ENCODE measurements at places on chromosomes 1 and 21.

DNA sequence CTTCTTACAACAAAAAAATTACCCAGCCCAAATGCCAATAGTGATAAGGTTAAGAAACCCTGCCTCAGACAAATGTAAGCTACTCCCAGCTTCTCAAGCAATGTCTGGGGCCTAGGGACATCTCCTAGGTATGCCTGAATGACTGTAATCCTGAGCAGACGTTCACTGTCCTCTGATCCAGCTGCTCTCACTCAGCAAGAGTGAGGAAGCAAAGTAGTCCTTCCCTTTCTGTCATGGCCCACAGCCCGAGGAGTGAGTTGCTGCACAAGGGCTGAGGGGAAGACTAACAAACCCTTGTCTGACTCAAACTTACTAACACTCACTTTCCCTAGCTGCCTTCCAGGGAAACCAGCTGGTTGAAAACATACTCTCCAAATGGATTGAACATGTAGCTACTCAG lies 124.9 kb upstream of the TNFSF4 start:
- no peak overlapping the region for H3K4me3 ChIP-seq
- H3K27ac ChIP-seq: no peak overlapping the region
- H3K36me3 ChIP-seq: no peaks in the 10 kb centered on the region

- H3K4me1 ChIP-seq: no peaks in the 10 kb centered on the region
- peaks cover 16% of the 10 kb centered on the region for H3K27me3 ChIP-seq
- H3K4me3 ChIP-seq: no peak overlapping the region
- H3K27ac ChIP-seq: no peak overlapping the region
- DNase-seq: no peak
- H3K36me3 ChIP-seq: no peaks in the 10 kb centered on the region
Measured at GRCh38 chr1:10671090-10671489, 125.4 kb downstream of the CASZ1 start.

- no peaks in the 10 kb centered on the region for H3K36me3 ChIP-seq
- no peak for DNase-seq
- no peak overlapping the region for H3K27ac ChIP-seq
- H3K4me3 ChIP-seq: no peak overlapping the region
- no peaks in the 10 kb centered on the region for H3K4me1 ChIP-seq
Measured at GRCh38 chr1:234670967-234671626, 61.1 kb upstream of the IRF2BP2 start.

DNA sequence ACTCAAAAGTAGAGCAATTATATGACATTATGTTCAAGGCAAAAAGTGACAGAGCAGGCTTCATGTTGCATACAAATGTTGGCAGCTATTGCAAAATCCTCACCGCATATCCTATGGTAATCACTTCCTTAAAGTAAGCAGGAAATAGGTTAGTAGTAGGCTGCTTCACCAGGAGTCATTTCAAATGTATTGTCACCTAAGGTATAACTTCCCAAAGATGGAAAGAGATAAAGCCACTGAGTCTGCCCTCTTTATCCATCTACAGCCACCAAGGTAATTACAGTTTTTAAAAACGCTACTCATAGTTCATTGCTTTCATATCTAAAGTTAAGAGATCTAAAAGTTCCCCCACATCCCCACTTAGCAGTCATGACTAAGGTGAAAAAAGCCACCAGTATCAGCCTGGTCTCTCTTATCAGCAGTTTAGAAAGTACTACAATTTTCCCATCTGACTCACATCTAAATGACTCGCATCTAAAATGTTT lies 31.6 kb upstream of the UBE2U start:
- DNase-seq: peak; percentile 85
- H3K27ac ChIP-seq: peak overlapping the region; percentile 83
- H3K4me3 ChIP-seq: no peak overlapping the region
- H3K36me3 ChIP-seq: peaks cover 2% of the 10 kb centered on the region
- H3K4me1 ChIP-seq: peaks cover 16% of the 10 kb centered on the region
- H3K27me3 ChIP-seq: no peaks in the 10 kb centered on the region

DNA sequence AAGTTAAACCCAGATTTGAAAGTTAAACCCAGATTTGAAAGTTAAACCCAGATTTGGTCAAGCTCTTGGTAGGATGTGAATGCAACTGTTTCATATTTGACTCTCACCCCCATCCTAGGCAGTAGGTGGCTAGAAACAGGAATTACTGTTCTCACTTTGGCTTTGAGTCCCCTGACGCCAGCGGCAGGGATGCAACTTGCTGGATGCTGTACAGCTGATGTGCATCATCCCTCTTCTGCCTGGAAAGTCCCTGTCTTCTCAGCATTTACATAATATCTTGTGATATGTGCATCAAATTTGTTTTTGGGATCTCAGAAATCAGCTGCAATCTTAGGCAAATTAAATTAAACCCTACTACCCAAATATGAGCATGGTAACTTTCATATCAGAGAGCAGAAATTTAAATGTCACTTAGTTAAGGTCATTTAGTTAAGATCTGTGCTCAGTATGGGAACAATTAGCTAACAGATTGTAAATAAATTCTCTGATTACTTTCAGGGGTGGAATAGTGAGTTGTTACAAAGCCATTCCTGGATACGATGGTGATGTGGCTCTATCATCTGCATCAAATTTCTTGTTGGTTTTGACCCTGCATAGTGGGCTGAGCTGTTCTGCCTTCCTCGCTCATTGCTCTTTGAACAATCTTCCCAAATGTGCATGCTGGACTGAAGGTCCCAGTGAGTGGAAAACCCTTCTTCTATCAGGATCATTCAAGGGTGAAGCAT lies 6.8 kb upstream of the HAO2 start:
- no peaks in the 10 kb centered on the region for H3K36me3 ChIP-seq
- H3K27ac ChIP-seq: no peak overlapping the region
- H3K27me3 ChIP-seq: peaks cover 5% of the 10 kb centered on the region
- H3K4me3 ChIP-seq: no peak overlapping the region
- DNase-seq: no peak
- no peaks in the 10 kb centered on the region for H3K4me1 ChIP-seq

- peaks cover 18% of the 10 kb centered on the region for H3K36me3 ChIP-seq
- no peak overlapping the region for H3K4me3 ChIP-seq
- no peaks in the 10 kb centered on the region for H3K27me3 ChIP-seq
- peak; percentile 23 for DNase-seq
Measured at GRCh38 chr1:232980355-232980978, 30.1 kb downstream of the NTPCR start.

DNA sequence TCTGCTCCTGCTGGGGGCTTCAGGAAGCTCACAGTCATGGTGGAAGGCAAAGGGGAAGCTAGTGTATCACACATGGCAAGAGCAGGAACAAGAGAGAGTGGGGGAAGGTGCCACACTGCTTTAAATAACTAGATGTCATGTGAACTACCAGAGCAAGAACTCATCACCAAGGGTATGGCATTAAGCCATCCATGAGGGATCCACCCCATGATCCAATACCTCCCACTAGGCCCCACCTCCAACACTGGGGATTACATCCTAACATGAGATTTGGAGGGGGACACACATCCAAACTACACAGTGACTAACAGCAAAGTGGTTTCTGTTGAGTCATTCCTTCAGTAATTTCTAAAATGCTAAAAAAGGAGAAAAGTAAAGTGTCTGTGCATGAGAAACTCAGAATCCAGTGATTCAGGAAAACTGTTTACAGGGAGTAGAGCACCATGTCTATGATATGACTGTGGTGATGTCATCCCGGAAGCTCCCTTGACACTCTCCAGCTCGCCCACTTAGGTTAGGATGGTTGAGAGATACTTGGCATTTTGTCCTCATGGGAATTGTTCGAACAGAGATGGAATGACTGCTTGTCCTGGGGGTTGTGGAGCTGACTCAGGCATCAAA lies 50.3 kb downstream of the CHD1L start:
- no peaks in the 10 kb centered on the region for H3K27me3 ChIP-seq
- peaks cover 8% of the 10 kb centered on the region for H3K4me1 ChIP-seq
- peaks cover 27% of the 10 kb centered on the region for H3K36me3 ChIP-seq
- peak overlapping the region; percentile 92 for H3K27ac ChIP-seq

GRCh38 chr1:212188599-212189351 lies 96.4 kb upstream of the PPP2R5A start:
- DNase-seq: no peak
- H3K27me3 ChIP-seq: no peaks in the 10 kb centered on the region
- H3K4me1 ChIP-seq: no peaks in the 10 kb centered on the region
- no peak overlapping the region for H3K4me3 ChIP-seq
- no peak overlapping the region for H3K27ac ChIP-seq

GRCh38 chr1:35980090-35980489 lies 49.2 kb downstream of the AGO3 start:
- H3K27ac ChIP-seq: no peak overlapping the region
- H3K27me3 ChIP-seq: no peaks in the 10 kb centered on the region
- DNase-seq: no peak
- no peaks in the 10 kb centered on the region for H3K4me1 ChIP-seq

GRCh38 chr1:187839873-187840272 lies 1011.1 kb downstream of the PLA2G4A start:
- H3K4me3 ChIP-seq: no peak overlapping the region
- H3K27ac ChIP-seq: no peak overlapping the region
- H3K36me3 ChIP-seq: no peaks in the 10 kb centered on the region
- H3K27me3 ChIP-seq: no peaks in the 10 kb centered on the region
- DNase-seq: no peak

DNA sequence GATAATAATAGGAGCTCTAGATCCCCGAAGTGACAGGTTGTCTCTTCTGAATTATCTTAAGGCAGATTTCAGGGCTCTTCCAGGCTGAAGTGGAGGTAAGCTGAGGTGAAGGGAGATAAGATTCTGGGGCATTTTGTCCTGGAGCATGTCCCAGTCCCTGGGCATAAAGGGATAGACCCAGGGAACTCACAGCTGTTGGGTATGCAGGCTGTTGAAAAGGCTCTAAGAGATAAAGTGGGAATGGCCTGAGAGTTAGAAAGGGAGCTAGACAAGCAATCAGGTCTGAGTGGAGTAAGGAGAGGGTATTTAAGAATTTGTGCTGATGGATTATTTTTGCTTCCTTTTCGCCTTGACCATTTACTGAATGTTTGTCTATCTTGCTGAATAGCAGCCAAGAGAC lies 123.7 kb downstream of the NOS1AP start:
- H3K27me3 ChIP-seq: peaks cover 4% of the 10 kb centered on the region
- H3K36me3 ChIP-seq: no peaks in the 10 kb centered on the region
- DNase-seq: no peak
- H3K4me3 ChIP-seq: no peak overlapping the region
- H3K27ac ChIP-seq: no peak overlapping the region

GRCh38 chr1:9855186-9855585 lies 31.4 kb upstream of the CLSTN1 start:
- no peak for DNase-seq
- no peak overlapping the region for H3K4me3 ChIP-seq
- no peaks in the 10 kb centered on the region for H3K27me3 ChIP-seq
- peaks cover 10% of the 10 kb centered on the region for H3K36me3 ChIP-seq

DNA sequence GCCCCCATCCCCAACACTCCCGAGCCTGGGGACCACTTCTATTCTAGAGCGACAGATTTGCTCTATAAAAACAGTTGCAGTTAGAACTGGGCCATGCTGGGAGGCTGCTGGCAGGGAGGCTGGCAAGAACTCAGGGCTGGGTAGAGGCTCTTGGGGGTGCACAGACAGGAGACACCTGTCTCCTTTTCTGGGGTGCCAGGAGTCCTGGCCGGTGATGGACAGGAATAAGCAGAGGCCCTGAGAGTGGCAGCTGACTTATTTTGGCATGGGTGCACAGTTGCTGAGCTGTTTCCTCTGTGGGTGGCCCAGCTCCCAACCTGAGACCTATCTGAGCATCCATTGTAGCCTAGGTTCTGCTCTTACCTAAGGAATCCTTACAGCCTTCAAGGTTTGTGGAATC lies 39.2 kb upstream of the TMPRSS2 start:
- DNase-seq: no peak
- H3K4me1 ChIP-seq: no peaks in the 10 kb centered on the region
- H3K4me3 ChIP-seq: no peak overlapping the region
- no peak overlapping the region for H3K27ac ChIP-seq
- H3K27me3 ChIP-seq: peaks cover 19% of the 10 kb centered on the region

DNA sequence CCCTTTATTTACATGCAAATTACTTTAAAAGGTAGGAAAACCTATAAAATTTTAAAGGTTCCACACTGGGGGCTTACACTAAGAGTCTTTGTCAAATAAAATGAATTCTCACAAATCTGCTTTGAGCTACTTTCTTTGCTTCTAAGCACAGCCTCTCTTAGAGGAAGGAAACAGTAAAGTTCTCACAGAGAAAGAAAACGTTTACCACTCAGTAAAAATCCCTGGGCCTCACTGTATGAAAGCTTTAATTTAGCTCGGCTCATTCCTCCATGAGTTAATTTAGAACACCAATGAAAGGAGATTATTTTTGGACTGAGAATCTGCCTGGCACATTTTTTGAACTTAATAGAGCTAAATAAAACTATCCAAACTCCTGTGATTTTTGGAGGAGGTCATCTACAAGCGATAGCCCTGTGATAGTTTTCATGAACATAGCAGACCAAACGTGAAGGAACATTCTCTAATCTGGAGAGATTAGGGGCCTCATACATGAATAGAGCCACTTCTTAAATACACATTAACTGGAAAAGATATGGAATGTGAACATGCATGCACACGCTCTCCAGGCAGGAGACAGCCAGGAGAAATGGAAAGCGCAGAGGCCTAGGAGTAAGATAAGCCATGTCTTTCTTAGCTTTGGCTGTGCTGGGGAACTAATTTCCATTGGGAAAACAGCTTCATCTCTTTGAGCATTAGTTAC lies 32.8 kb downstream of the PRRX1 start:
- no peaks in the 10 kb centered on the region for H3K27me3 ChIP-seq
- DNase-seq: no peak
- H3K4me3 ChIP-seq: no peak overlapping the region
- no peak overlapping the region for H3K27ac ChIP-seq

GRCh38 chr1:184471686-184472085 lies 84.9 kb downstream of the C1orf21 start:
- H3K4me3 ChIP-seq: no peak overlapping the region
- no peak for DNase-seq
- H3K27me3 ChIP-seq: no peaks in the 10 kb centered on the region

DNA sequence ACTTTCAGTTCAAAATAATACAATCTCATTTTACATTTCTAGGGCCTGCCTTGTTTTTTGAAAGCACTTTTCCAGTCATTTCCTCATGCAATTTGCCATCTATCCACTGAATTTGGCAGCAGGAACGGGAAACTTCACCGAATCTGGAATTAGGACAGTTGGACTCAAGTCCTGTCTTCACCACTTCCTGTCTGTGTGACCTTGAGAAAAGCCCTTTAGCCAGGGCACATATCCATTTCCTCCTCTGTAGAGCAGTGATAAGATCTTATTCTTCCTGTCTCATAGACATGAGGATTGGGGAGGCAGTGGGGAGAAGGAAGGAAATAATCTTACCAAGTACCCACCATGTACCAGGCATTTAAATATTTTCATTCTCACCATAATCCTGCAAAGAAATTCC lies 12.0 kb downstream of the VAV3 start:
- no peak overlapping the region for H3K27ac ChIP-seq
- no peak overlapping the region for H3K4me3 ChIP-seq
- DNase-seq: no peak
- H3K27me3 ChIP-seq: no peaks in the 10 kb centered on the region

- peaks cover 32% of the 10 kb centered on the region for H3K27me3 ChIP-seq
- DNase-seq: no peak
- H3K4me3 ChIP-seq: no peak overlapping the region
Measured at GRCh38 chr1:208247696-208248095, 3.5 kb upstream of the PLXNA2 start.

GRCh38 chr1:217313096-217313495 lies 317.8 kb downstream of the GPATCH2 start:
- no peak overlapping the region for H3K27ac ChIP-seq
- H3K36me3 ChIP-seq: no peaks in the 10 kb centered on the region
- no peak overlapping the region for H3K4me3 ChIP-seq
- DNase-seq: no peak
- H3K4me1 ChIP-seq: no peaks in the 10 kb centered on the region
- H3K27me3 ChIP-seq: no peaks in the 10 kb centered on the region
